Hair follicular keratinocyte (primary cell): ENCODE measurements at places on chromosomes 7 and 10. TPM values are rescaled to one million over a fixed set of nuclear protein-coding genes. Genes with fewer than 3 reads are reported as not detected.

The GRID2IP gene
- total RNA-seq, result 0.16 TPM in 1 of 2 replicates, not detected in the other

The AS3MT gene
- total RNA-seq, result 3.2 and 3.6 TPM in 2 replicates

The ADAM22 gene
- not detected in 2 replicates for total RNA-seq

The FLNC gene
- 0.11 and 0.16 TPM in 2 replicates for total RNA-seq

The TUBB8 gene
- not detected in 2 replicates for total RNA-seq

The SUGCT gene
- total RNA-seq, result 33.6 and 36.2 TPM in 2 replicates

The DKK1 gene
- total RNA-seq, result 47.6 and 70.8 TPM in 2 replicates

The ICA1 gene
- total RNA-seq, result 2.4 and 5.4 TPM in 2 replicates

The PKD2L1 gene
- not detected in 2 replicates for total RNA-seq

The FAM180A gene
- total RNA-seq, result 0.08 and 0.53 TPM in 2 replicates

The LRRD1 gene
- not detected in 2 replicates for total RNA-seq

The TEX47 gene
- not detected in 2 replicates for total RNA-seq

The ZWINT gene
- total RNA-seq, result 16.9 and 54.8 TPM in 2 replicates

The APBB1IP gene
- total RNA-seq, result not detected in 2 replicates

The SLC39A12 gene
- not detected in 2 replicates for total RNA-seq

The MMD2 gene
- not detected in 2 replicates for total RNA-seq

The HOXA6 gene
- total RNA-seq, result 1.4 TPM in 1 of 2 replicates, not detected in the other

The TMEM213 gene
- total RNA-seq, result not detected in 2 replicates

The POLD2 gene
- 90.9 and 146 TPM in 2 replicates for total RNA-seq

The PDK4 gene
- not detected in 2 replicates for total RNA-seq

The MMRN2 gene
- total RNA-seq, result 16.9 and 24.7 TPM in 2 replicates

The IFIT1B gene
- total RNA-seq, result not detected in 2 replicates

The MOSPD3 gene
- total RNA-seq, result 12.3 and 13.0 TPM in 2 replicates

The HYAL4 gene
- 0.04 TPM in 1 of 2 replicates, not detected in the other for total RNA-seq

The SLC18A3 gene
- total RNA-seq, result not detected in 2 replicates

The H2AZ2 gene
- total RNA-seq, result 122 and 213 TPM in 2 replicates

The PTPRZ1 gene
- total RNA-seq, result 33.2 and 50.7 TPM in 2 replicates

The CC2D2B gene
- not detected in 2 replicates for total RNA-seq

The KAZALD1 gene
- 0.15 and 0.23 TPM in 2 replicates for total RNA-seq

The ANKRD61 gene
- total RNA-seq, result not detected in 2 replicates

The ZNF239 gene
- total RNA-seq, result 0.72 and 1.3 TPM in 2 replicates

The SEMA3E gene
- 0.08 and 0.23 TPM in 2 replicates for total RNA-seq

The NYAP1 gene
- total RNA-seq, result 4.3 and 4.8 TPM in 2 replicates

The TMEM270 gene
- total RNA-seq, result not detected in 2 replicates

The SFRP4 gene
- not detected in 2 replicates for total RNA-seq

The BBS9 gene
- 7.6 and 8.5 TPM in 2 replicates for total RNA-seq

The MRLN gene
- not detected in 2 replicates for total RNA-seq

The GIMAP6 gene
- total RNA-seq, result not detected in 2 replicates

The MACC1 gene
- total RNA-seq, result 0.86 and 1.4 TPM in 2 replicates

The NRF1 gene
- 5.2 and 11.4 TPM in 2 replicates for total RNA-seq

The IGFBP3 gene
- total RNA-seq, result 0.23 and 1.0 TPM in 2 replicates

The FAM241B gene
- total RNA-seq, result 0.95 and 2.9 TPM in 2 replicates

The FRMPD2 gene
- total RNA-seq, result under 0.01 TPM in 1 of 2 replicates, not detected in the other

The GNGT1 gene
- not detected in 2 replicates for total RNA-seq

The VSTM4 gene
- total RNA-seq, result 0.11 TPM in 1 of 2 replicates, not detected in the other

The KLLN gene
- 0.08 TPM in 2 replicates for total RNA-seq

The RARRES2 gene
- not detected in 2 replicates for total RNA-seq

The SPDYE1 gene
- total RNA-seq, result not detected in 2 replicates
